ENCODE measurements at places on chromosomes 7 and 10.
A peak's percentile ranks its signal among the peaks of the same experiment; 100 is the strongest.

GRCh38 chr10:28281726-28282315 lies 21.0 kb downstream of the MPP7 start:
- DNase-seq: no peak

GRCh38 chr7:48085433-48085791 lies 3.7 kb upstream of the UPP1 start:
- DNase-seq: no peak

GRCh38 chr10:106565546-106565945 lies 599.0 kb downstream of the SORCS1 start:
- no peak for DNase-seq

GRCh38 chr10:16646181-16647059 lies 124.7 kb upstream of the C1QL3 start:
- DNase-seq: no peak

DNA sequence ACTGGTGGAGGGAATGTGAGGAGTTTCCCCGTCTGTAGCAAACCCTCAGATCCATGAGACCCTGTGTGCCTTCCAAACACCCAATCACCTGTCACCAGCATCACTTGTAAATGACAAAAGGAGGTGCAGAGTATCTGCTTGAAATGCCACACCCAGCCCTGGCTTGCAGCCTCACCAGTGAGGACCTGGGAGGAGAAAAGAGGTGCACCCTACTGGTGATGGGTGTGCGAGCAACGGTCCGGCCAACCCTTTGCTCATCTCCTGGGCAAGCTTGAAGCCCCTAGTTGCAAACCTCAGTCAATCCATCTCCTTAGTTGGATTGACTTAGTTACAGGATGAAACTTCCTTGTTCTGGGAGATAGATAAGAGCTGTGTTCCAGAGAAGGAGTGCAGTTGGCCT lies 62.4 kb upstream of the WAPL start:
- no peak for DNase-seq

- DNase-seq: no peak
Measured at GRCh38 chr10:89465196-89465595, 50.8 kb downstream of the IFIT5 start.

DNA sequence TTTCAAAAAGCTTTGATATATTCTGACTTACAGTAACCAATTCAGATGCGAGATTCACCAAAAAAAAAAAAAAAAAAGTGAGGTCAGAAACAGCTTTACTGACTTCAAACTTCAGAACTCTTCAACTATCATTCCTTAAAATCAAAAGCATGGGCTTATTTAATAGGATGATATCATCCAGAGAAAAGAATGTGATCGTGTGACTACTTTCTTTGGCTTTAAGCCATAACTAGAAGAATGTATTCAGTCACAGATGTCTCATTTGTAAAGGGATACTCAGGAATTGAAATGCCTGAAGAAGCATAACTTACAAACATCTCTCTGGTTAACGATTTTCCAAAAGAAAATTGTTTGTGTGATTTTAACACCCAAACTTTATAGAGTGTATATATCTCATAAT lies 11.5 kb downstream of the TPK1 start:
- DNase-seq: no peak

DNA sequence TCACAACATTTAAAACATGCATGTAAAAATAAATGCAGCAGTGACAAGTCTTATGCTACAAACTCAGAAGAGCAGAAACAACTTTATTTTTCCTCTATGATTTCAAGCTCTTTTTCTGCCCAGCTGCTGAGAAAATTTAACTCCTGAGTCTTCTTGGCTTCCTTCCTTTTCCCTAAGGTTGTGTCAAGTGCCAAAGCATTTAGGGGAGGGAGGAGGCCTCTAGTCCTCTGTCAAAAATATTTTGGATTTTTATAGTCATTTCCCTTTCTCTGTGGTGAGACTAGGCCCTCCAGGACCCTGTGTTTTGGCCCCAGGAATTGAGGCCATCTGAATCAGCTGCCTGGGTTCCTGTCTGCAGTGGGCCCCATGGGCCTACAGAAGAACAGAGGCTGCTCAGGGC lies 11.0 kb upstream of the PILRB start:
- no peak for DNase-seq

GRCh38 chr7:44325811-44326241 lies 432 bp upstream of the CAMK2B start:
- no peak for DNase-seq

DNA sequence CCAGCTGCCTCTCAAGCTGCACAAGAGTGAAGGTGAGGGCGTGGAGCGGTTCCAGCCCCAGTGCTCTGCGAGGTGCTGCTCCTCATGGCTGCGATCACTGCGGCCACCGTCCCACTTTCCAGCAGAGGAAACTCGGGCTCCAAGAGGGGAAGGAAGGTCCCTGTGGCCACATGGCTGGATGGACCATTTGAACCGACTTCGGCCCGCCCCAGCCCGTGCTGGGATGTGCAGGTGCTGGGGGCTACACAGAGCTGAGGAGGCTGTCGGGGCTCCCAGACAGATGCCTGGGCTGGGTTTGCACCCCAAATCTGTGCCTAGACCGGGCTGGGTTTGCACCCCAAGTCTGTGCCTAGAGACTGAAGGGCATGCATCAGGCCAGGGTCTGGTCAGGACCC lies 186.6 kb downstream of the DNAJB6 start:
- no peak for DNase-seq

DNA sequence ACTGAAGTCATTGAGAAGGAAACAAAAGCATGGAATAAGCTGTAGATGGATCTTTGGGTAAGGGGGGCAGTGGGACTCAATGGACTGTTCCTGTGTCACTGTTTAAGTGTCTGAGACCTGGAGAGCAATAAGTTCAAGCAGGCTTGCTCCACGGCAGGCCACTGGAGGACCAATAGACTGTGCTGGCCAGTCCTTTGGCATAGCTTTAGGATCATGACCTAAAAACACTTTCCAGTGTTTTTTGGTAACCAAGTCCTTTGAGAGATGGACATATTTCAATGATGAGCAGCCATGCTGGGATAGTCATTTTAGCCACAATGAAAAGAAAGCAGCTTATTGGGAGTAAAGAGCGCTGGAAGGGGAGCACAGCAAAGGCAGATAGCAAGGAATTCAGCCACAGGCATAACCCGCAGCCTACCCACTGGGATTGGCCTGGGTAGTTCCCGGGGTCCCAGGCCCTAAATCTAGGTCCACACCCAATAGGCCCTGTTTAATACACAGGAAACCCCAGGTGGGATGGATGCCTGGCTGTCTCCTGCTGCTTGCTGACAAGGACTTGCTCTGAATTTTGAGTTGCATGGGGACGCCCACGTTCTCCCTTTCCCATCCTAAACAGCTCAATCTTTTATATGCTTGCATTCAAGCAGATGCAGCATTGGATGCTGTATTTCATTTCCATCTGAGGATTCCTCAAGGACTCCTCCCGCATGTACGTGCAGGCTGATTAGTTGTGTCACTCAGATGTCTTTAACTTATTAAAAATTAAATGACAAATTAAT lies 727.2 kb downstream of the KCNMA1 start:
- no peak for DNase-seq

GRCh38 chr10:112389271-112389822 lies 15.4 kb downstream of the ACSL5 start:
- no peak for DNase-seq

DNA sequence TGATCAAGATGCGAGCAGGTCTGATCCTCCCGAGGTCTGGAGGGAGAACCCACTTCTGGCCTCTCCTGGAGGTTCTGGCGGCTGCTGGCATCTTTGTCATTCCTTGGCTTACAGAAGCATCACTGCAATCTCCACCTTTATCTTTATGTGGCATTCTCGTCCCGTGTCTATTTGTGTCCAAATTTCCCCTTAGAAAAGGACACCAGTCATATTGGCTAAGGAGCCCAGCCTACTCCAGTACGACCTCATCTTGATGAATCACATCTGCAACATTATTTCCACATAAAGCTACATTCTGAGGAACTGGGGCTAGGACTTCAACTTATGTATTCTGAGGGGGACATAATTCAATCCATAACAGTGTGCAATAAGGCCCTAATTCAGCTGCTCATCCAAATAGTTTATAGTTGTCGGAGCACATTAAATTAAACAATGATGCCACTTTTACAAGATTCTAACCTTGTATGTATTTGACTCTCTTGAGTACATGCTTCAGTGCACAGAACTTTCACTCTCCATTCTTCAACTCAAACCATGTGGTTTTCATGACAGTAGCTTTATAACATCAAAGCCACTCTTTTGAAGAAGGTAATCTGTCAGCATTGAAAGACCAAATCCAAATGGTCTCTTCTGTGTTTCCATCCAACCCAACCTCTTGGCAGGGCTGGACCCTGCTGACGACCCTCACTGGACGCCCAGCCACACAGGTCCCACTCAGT lies 86.2 kb upstream of the DDC start:
- DNase-seq: no peak

DNA sequence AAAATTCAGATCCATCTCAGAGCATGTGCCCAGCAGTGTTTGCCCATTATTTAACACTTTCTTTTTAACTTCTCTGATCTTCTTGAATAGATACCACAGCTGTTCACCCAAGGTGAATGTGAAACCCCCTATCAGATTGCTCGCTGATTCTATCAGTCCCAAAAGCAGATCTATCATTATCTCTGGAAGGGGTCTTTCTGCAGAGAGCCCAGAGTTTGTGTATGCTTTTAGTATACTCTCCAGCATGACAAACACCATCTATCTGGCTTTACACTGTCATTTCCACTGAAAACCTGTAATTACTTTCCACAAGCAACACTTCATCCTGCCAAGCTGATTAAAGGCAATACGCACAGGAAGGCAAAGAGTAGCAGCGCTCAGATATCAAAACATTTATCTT lies 168.2 kb downstream of the CACNA2D1 start:
- DNase-seq: peak; percentile 29

All from NCI-H1930 (cell line).